SK-N-SH (cell line): ENCODE measurements at places on chromosomes 4 and X. TPM values are rescaled to one million over a fixed set of nuclear protein-coding genes. Genes with fewer than 3 reads are reported as not detected.

DNA sequence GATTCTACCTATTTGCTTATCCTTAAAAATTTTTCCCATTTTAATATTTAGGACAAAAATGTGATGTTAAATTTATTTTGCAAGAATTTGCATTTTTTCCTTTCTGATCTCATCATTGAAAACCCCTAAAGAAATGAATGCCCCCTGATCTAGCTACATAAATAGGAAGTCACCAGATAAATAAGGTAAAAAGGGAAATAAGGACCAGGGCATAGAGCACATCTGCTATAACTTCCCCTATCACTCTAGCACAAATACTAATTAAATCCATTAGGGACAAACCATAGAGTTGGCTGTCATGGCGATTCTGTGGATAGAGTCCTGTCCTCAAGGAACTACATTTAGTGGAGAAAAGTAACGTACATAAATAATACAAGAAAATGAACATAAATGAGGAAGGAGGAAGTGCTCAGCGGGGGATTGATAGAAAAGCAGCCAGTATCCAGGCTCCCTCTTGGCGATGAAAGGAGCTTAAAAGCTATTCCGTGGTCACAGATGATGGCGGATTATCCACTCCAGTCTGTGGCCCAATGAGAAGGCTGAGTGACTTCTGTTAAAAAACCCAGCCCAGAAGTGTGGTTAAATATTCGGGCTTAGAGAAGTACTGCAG, 76.9 kb upstream of the RPL34 start:
- no peak for DNase-seq

DNA sequence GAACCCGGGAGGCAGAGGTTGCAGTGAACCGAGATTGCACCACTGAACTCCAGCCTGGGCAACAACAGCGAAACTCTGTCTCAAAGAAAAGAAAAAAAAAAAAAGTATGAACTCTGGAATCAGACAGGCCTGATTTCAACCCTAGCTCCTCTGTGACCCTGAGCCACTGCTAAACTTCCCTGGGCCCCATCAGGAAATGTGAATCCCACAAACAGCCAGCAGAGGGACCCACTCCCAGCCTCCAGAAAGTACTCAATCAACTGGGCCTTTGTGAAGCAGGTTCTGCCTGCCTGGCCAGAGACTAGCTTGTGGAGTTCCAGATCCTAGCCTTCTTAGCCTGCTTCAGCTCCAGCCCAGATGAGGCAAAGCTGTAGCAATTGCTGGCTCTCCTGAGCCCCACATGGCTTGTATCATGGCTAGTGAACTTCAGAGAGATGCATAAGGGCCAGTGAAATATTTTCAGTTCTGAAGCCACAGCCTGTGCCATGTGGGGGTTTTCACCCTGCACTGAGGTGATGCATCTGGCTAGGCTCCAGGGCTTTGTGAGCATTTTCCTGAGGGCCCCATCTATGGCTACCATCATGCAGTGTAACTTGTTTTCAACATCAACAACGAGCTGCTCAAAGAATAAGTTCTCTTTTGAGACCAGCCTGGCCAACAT, 7.2 kb upstream of the IDS start:
- DNase-seq, result peak; percentile 58

DNA sequence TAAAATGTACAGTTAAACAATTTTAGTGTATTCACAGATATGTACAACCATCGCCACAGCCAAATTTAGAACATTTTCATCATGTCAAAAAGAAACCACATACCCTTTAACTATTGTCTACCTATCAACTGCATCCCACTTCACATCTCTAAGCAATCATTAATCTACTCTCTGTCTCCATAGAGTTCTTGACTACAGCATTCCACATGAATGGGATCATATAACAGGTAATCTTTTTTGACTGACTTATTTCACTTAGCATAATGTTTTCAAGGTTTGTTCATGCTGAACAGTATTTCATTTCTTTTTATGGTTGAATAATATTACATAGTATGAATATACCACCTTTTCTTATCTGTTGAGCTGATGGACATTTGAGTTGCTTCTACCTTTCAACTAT, 281.4 kb upstream of the EDA2R start:
- no peak for DNase-seq

The GYG2 gene
- polyA plus RNA-seq, result 1.6 and 1.8 TPM in 2 replicates

The CD40LG gene
- polyA plus RNA-seq, result not detected in 2 replicates

The EVC gene
- 3.8 and 4.2 TPM in 2 replicates for polyA plus RNA-seq

GRCh38 chr4:13092702-13093101, 391.4 kb downstream of the RAB28 start:
- DNase-seq, result no peak

The CAPN6 gene
- polyA plus RNA-seq, result 0.02 TPM in 1 of 2 replicates, not detected in the other

The POLA1 gene
- polyA plus RNA-seq, result 1.9 and 2.8 TPM in 2 replicates

The PDZD4 gene
- polyA plus RNA-seq, result 1.9 and 2.4 TPM in 2 replicates

DNA sequence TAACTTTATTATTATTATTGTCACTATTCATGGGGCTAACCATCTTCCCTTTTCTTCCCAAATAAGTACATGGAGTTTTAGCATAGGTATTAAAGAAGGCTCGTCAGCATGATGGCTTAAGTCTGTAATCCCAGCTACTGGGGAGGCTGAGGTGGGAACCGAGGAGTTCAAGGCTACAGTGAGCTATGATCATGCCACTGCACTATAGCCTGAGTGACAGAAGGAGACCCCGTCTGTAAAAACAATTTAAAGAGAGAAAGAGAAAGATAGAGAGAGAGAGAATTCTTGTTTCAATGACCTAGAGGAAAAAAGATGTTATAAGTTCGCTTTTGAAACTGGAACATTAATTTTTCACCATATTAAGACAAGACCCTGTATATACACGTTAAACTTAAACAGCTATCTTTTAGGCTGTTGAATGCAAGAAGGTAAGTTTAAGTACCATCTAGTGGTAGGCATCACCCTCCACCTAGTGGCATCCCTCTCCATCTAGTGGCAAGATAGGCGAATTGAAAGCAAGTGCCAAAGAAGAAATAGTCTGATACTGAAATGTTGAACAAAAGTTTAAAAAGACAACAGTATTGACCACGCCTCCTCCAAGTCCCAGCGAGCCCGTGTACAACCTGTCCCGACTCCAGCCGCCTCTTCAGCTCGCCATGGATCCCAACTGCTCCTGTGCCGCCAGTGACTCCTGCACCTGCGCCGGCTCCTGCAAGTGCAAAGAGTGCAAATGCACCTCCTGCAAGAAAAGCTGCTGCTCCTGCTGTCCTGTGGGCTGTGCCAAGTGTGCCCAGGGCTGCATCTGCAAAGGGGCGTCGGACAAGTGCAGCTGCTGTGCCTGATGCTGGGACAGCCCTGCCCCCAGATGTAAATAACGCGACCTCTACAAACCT, 26.0 kb upstream of the YTHDC1 start:
- peak; percentile 65 for DNase-seq

- DNase-seq, result no peak
Measured at GRCh38 chr4:5488413-5488812, 219.9 kb downstream of the EVC2 start.

The STK32B gene
- polyA plus RNA-seq, result 0.06 and 0.20 TPM in 2 replicates

The PLAC1 gene
- 50.9 and 72.3 TPM in 2 replicates for polyA plus RNA-seq

The FGD1 gene
- 3.3 and 6.3 TPM in 2 replicates for polyA plus RNA-seq

GRCh38 chrX:126551306-126551705, 1.3 kb downstream of the DCAF12L1 start:
- no peak for DNase-seq

The F11 gene
- polyA plus RNA-seq, result not detected in 2 replicates

GRCh38 chr4:95693594-95693993, 144.8 kb upstream of the UNC5C start:
- DNase-seq, result no peak

The TAF7L gene
- 0.38 and 0.39 TPM in 2 replicates for polyA plus RNA-seq

The LONRF3 gene
- 0.07 and 0.11 TPM in 2 replicates for polyA plus RNA-seq

GRCh38 chr4:107366900-107367299, 330.8 kb upstream of the DKK2 start:
- no peak for DNase-seq

The SSX2B gene
- polyA plus RNA-seq, result 0.16 and 0.71 TPM in 2 replicates

DNA sequence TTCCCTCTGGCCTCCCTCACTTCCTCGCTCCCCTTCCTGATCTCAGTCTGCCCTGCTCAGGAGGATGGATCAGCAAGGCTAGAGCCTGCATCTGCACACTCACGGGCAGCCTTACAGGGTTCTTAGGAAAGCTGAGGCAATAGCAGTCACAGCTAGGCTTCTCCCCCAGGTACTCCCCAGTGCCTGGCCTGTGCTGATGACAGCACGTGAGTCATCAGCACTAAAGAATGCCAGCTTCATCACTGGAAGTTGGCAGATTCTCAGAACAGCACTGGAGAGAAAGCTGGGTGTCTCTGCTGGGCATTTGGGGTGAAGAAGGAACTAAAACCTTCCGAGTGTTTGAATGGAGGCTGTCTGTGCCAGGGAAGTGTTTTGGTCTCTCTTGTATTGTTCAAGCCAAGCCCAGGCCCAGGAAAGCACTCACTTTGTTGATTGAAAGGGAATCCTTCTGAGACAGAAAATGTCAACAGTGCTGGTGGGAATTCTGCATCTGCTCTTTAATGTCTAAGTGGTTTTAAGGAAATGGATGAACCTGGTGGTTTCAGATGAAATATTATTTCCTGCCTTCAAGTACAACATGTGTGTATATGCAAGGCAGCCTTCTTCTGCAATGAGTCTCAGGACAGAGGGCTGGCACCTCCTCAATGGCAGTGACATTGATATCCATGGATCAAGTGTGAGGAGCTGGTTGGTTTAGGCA, 73.0 kb upstream of the SCOC start:
- DNase-seq, result no peak

DNA sequence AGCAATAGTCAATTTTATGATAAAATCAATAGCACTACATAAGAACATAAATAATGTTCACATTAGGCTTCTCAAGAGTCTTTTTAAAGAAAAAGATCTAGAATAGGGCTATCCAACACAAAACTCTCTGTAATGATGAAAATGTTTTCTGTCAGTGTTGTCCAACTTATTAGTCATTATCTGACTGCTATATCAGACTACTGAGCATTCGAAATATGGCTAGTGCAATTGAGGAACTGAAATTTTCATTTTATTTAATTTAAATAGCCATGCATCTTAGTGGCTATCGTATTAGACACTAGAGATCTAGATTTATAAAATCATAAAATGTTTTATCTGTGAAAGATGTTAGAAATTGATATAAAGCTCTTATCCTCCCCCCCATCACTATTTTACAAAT, 26.0 kb downstream of the PARM1 start:
- no peak for DNase-seq

DNA sequence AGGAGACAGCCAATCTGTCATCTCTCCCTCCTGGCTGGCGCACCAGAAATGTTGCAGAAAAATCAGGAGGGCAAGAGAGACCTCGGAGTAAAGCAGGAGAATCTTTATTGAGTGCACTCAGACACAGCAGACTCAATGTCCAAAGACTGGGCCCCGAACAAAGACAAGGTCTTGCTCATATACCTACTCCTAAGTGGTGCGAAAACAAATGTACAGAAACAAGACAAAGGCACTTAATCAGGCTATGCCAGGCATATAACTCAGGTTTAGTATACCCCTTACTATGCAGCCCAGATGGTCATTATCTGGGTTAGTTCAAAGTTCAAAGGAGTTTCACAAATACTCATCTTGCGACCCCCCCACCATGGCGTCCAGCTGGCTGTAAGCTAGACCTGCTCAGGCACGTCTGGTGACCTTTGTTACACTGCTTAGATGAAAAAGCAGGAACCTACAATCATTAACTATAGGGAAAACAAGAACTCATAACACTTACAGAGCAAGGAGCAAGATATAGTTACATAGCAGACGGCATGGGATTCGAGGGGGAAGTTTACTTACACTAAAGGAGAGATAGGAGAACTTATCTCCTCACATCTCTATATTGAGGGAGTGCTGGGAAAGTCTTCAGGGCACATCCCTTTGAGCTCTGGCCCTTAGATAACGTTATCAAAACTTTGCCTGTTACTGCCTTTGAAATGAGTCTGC, 27.5 kb downstream of the SULT1E1 start:
- no peak for DNase-seq

The BEX5 gene
- polyA plus RNA-seq, result 0.10 and 0.12 TPM in 2 replicates

DNA sequence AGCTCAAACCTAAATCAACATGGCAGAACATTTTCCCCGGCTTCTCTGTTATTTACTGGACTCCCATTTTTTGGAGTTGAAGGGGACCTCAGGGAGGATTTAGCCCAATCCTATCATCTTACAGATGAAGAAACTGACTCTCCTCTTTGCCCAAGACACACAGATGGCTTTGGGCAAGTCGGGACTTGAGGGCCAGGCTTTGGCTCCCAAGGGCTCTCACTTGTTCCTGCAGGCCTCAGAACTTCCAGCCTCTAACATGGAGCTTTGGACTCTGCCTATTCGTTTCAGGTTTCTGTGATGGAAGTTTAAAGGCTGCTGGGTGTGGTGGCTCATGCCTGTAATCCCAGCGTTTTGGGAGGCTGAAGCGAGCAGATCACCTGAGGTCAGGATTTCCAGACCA, 59.5 kb downstream of the RHOH start:
- no peak for DNase-seq

The BRS3 gene
- not detected in 2 replicates for polyA plus RNA-seq

DNA sequence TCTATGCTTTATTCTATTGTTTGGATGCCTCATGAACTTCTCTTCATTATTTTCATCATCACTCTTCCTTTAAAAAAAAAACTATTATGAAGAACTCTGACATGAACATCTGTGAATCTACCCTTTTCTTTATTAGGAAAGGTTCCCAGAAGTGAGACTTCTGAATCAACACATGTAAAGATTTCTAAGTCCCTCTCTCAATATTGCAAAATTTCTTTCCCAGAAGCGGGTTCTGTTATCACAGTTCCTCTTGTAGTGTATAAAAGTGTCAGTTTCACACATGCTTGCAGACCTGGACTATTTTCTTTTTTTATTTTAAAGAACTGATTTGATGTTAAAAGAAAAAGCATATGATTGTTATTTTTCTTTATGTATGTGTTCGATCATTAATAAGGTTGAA, 330.8 kb upstream of the KLF3 start:
- DNase-seq, result no peak

- DNase-seq, result no peak
Measured at GRCh38 chrX:19875050-19875431, 12.4 kb downstream of the SH3KBP1 start.

The TMEM271 gene
- not detected in 2 replicates for polyA plus RNA-seq

The PYURF gene
- polyA plus RNA-seq, result 52.0 and 63.2 TPM in 2 replicates

The PCSK1N gene
- polyA plus RNA-seq, result 24.8 and 35.0 TPM in 2 replicates

GRCh38 chr4:44438687-44439086, 9.9 kb downstream of the KCTD8 start:
- no peak for DNase-seq

The ASB5 gene
- 0.13 and 0.54 TPM in 2 replicates for polyA plus RNA-seq

DNA sequence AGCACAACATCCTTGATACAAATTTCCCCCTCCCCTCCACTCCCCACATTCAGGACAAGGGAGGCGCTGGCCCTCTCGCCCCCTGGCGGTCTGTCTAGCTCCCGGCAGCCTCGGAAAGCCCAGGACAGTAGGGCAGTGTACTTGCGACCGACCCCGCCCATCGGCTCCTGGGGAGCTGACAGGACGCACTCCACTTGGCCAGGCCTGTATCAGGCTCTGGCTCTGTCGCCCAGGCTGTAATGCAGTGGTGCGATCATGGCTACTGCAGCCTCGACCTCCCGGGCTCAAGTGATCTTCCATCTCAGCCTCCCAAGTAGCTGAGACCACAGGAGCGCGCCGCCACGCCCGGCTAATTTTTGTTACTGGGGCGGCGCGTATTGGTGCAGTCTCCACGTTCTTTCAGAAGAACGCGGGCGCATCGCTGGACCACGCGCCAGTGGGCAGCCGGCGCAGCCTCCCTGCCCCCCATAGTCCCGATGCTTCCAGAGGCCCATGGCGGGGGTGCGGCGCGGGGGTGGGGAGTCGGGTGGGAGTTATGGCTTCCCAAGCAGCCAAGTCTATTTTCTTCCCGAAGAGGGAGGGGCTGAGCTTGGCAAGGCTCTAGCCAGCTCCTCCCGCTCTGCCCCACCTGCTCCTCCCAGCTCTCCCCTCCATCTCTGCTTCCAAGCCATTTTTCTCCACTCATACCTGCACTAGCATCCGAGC, 7.8 kb upstream of the AKAP14 start:
- peak; percentile 86 for DNase-seq

The SYP gene
- 0.76 and 0.93 TPM in 2 replicates for polyA plus RNA-seq
